Calu3 (cell line): ENCODE measurements at places on chromosomes 4 and X. TPM values are rescaled to one million over a fixed set of nuclear protein-coding genes. Genes with fewer than 3 reads are reported as not detected.

DNA sequence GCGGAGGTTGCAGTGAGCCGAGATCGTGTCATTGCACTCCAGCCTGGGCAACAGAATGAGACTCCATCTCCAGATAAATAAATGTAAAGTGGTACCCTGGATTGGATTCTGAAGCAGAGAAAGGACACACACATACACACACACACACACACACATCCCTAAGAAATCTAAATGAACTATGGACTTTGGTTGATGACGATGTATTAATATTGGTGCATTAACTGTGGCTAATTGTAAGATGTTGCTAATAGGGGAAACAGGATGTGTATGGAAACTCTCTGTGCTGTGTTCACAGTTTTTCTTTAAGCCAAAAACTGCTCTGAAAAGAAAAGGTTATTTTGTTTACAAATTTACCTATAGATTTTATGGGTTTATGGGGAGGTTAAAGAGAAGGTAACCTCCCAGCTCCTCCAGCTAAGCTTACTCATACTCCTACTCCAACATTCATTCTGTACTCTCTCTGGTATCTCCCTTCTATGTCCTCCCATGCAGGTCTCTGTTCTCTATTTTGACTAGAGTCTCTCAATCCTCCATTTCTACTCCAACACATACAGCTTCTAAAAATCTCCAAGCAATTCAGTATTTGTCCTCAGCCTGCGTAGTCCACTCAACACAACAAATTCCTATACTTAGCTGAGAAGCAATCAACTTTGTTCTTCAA lies 46.5 kb upstream of the RELL1 start:
- no peaks in the 10 kb centered on the region for H3K27me3 ChIP-seq
- no peak overlapping the region for H3K4me3 ChIP-seq
- no peak for DNase-seq
- no peaks in the 10 kb centered on the region for H3K36me3 ChIP-seq

DNA sequence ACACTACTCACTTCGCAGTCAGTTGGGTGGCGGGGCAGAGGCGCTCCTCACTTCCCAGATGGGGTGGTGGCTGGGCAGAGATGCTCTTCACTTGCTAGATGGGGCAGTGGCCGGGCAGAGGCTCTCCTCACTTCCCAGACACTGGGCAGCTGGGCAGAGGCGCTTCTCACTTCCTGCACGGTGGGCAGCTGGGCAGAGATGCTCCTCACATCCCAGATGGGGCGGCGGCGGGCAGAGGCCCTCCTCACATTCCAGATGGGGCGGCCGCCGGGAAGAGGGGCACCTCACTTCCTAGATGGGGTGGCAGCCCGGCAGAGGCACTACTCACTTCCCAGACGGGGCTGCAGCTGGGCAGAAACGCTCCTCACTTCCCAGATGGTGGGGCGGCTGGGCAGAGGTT lies 199.8 kb downstream of the RTL9 start:
- H3K4me3 ChIP-seq, result no peak overlapping the region
- no peaks in the 10 kb centered on the region for H3K36me3 ChIP-seq
- H3K27me3 ChIP-seq, result peaks cover 11% of the 10 kb centered on the region
- no peak overlapping the region for H3K27ac ChIP-seq
- H3K4me1 ChIP-seq, result no peaks in the 10 kb centered on the region

NALF2 gene
- total RNA-seq, result 6.3 and 6.9 TPM in 2 replicates

DNA sequence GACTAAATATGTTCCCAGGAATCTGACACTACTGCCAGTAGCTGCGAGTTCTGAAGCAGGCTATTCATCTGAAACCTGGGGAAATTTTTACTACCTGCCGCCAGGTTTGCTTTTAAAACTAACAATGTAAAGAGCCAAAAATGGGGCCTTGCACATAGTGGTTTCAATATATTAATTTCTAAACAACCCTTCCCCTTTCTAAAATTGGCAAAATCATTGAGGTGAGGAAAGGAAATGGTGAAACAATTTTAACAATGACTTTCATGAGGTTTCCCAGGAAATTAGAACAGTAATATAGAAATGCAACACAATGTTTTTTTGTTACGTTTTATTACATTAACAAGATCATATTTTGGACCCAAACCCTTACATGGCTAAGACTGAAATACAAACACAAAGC lies 21.3 kb downstream of the FANCB start:
- DNase-seq, result no peak
- H3K4me3 ChIP-seq, result no peak overlapping the region
- H3K4me1 ChIP-seq, result peaks cover 20% of the 10 kb centered on the region

DDX3X gene
- total RNA-seq, result 308 and 321 TPM in 2 replicates

DNA sequence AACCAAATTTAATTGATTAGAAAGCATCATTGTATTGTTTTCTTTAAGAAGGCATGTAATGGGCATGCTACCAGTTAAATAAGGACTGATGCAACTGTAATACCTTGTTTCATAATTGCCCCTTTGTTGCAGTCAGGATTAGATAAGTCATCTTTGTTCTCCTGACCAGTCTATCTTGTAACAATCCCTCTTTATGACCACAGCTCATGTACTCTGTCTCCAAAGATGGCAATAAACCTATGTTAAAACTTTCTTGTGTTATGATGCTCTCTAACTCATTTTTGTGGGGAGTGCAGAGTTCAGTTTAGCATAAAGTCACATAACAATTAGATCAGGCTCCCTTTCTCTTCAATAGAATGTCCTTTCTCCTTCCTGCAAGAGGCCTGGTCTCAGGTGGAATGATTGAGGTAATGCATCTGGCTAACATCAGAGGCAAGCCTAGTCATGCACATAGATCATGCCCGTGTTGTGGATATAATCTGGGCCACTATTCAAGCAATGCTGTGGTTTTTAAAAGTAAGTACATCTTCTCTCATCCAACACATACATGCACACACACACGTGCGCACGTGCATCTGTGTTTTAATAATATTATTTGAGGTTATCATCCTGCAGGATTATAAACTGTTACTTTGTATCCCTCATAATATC lies 45.6 kb downstream of the TMEM154 start:
- no peak for DNase-seq
- peaks cover 7% of the 10 kb centered on the region for H3K4me1 ChIP-seq
- no peak overlapping the region for H3K27ac ChIP-seq
- H3K36me3 ChIP-seq, result peaks cover 6% of the 10 kb centered on the region

ETDA gene
- not detected in 2 replicates for total RNA-seq

DNA sequence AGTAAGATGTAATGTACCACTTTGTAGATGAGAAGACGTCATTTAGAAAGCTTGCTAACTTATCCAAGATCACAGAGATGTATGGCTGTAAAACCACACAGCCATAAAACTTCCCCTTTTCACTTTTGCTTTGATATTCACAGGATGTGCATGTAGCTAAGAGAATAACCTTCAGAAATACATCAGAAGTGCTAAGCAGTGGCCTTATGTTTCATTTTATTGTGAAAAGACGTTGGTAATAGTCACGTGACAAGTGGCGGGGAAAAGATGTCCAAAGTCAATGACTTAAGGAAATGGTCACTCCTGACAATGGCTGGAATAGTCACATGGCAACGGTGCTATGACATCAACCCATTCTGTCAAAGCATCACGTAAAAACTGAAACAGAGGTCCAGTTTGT lies 12.9 kb upstream of the WDR17 start:
- H3K27me3 ChIP-seq, result no peaks in the 10 kb centered on the region
- no peaks in the 10 kb centered on the region for H3K36me3 ChIP-seq
